ENCODE measurements at places on chromosomes 5 and 9.
A peak's percentile ranks its signal among the peaks of the same experiment; 100 is the strongest.

- DNase-seq = peak; percentile 55
Observed at GRCh38 chr5:57650360-57651069, 167.9 kb upstream of the ACTBL2 start.

DNA sequence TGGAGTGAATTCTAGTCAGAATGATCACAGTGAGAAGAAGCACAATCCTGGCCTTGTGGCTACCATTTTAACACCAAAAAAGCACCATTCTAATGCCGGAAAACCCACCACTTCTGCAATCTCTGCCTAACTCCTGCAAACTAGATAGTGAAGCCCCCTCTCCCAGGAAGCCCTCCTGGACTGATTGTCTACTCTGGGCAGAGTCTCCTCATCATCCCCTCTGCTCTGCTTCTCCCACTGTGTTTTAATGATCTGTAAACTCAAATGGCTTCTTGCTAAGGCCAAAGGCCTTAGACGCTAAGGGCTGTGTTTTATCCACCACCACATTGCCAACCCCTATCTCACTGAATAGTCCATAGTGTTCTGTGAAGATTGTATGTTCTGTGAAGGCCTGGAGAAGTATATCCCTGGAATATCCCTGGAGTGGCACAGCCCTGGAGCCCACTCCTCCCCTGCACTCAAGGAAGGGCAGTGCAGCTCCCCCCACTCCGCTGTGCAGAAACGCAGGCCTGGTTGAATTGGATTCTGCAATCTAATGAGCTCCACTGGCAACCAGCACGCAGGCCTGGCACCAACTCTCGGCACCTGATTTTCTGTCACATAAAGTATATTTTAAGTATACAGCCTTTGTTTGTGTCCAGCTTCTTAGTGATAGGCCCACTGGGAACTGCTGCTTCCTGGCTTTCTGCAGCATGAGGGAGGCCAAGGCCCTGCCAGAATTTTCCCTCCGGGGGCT lies 126.3 kb downstream of the ATPSCKMT start:
- DNase-seq = no peak

GRCh38 chr9:121861501-121862180 lies 210.2 kb downstream of the DAB2IP start:
- DNase-seq = no peak

GRCh38 chr5:172984244-172984953 lies 828 bp downstream of the ATP6V0E1 start:
- DNase-seq = peak; percentile 87

DNA sequence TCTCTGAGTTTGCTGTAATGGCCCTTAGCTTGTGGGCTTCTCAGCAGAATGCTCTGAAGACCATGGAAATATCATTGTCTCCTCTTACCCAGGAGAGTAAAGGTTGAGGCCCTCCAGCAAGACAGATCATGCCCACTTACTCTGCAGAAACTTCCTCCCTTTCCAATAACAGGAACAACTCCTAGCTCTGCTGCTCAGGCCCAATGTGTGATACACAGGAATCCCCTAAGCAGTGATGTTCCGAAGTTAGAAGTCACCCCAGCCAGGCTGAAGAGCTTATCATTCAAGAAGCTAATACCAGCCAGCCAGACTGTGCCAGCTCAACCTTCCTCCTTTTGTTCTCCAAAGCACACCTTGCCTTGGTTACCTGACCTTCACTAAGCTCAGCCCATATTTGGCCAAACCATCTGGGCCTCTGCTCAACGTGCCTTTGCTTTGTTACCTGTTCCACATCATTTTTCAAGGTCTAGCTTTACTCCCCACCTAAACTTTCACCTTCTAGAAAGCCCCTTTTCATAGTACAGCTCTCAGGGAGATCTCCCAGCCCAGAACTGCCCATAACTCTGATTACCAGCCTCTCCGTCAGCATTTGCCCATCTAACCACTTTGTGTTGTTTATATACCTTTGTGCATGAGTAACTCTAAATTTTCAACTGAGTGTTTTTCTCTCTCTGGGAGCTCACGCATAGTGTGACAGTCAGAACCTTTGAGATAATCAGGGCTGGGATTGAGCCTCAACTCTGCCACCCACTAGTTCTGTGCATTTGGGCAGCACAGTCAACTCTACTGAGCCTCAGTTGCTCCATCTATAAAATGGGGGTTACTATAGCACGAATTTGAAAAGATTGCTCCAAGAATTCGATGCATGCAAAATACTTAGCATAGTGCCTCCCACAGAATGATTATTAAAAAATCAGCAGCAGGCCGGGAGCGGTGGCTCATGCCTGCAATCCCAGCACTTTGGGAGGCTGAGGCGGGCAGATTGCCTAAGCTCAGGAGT lies 107.6 kb upstream of the CPEB4 start:
- no peak for DNase-seq

- peak; percentile 78 for DNase-seq
Observed at GRCh38 chr5:6158974-6159831, 219.1 kb downstream of the MED10 start.

DNA sequence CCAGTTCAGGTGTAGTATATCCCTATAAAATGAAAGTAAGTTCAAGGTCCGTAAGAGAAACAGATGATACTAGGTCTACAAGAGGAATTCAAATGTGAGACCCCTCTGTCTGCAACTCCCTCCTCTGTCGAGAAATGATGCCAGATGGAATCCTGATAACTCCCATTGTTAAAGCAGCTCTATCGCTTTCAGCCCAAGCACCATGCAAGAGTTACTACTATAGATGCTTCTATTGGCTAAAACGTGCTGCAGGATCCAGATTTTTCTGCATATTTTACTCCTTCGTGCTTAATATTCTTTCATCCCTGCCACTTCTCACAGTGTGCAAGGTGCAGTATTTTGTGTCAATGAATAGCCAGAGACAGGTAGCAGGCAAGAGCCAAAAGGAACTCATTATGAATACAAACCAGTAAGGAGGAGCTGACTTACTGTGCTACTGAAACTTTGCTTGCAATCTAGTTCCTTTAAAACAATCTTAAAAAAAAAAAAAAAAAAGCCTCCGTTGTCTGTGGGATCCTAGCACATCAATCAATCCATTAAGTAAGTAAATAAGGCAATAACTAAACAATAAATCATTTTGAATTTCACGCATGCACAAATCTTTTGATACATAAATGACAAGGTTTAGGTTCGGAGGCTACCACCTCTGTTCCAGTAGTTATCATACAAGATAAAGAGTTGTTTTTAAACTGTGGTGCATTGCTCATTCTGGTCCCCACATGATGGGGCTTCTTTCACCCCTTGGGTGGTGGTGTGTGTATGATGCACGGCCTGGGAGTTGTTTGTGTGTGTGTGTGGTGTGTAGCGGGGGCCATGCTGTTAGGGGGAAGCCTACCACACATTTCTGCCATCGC lies 151.1 kb upstream of the MPDZ start:
- no peak for DNase-seq

All from astrocyte of the spinal cord (primary cell).